ENCODE measurements at places on chromosomes 11 and 22. TPM values are rescaled to one million over a fixed set of nuclear protein-coding genes. Genes with fewer than 3 reads are reported as not detected.

Gene RTCB
- 61.8 TPM for total RNA-seq

Gene CRYBA4
- total RNA-seq: not detected

GRCh38 chr11:126191379-126192073 lies 19.9 kb downstream of the RPUSD4 start:
- H3K27me3 ChIP-seq: no peaks in the 10 kb centered on the region
- H3K4me3 ChIP-seq: no peak overlapping the region
- no peak for DNase-seq

DNA sequence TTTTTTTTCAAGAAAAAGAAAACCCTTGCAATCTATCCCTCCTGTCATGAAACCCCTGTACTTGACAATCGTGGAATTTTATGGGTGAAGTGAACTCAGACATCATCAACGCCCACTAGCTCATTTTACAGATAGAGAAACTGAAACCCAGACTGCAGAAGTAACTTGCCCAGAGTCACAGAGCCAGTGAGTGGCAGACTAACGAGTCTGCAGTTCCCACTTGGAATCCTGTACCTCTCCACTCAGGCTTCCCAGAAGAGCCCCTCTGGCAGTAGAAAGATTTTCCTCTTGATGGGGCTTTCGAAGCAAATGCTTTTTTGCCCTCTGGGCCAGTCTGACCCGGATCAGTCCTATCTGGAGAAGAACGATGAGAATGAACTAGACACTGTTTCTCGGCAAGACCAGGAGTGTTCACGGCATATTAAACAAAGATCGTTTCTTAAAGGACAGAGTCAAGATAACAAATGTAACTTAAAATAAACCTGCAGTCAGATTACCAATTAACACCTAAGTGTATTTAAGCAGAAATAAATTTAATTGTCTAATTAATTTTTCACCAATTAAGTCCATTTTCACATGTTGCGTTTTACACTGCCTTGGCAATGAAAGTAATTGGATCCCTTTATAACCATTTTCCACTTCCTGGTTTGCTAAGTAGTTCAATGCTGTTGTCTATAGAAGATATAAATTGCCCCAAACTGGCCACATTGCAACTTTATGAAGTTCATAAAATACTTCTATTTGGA lies 61.3 kb upstream of the CREB3L1 start:
- H3K4me1 ChIP-seq: no peaks in the 10 kb centered on the region
- H3K27me3 ChIP-seq: no peaks in the 10 kb centered on the region
- no peaks in the 10 kb centered on the region for H3K36me3 ChIP-seq
- peak overlapping the region; percentile 22 for H3K4me3 ChIP-seq
- H3K27ac ChIP-seq: no peak overlapping the region
- DNase-seq: no peak

DNA sequence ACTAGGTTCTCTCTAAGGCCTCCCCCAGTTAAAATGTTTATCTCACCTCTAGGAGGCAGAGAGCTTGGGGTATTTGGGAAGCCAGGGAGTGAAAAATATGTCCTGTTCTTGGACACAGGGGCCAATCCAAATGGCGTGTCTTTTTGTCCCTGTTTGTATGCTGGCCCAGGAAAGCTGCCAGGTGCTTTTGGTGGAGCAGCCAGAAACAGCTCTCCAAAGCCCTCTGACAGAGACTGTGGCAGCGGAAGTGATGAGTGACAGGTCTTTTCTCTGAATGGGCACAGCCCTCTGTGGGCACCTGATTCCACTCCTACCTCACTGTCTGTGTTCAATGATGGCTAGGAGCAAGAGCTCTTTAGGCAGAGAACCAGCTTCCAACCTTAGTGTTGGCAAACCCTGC lies 106.4 kb upstream of the KIRREL3 start:
- no peaks in the 10 kb centered on the region for H3K27me3 ChIP-seq
- H3K27ac ChIP-seq: no peak overlapping the region
- H3K4me3 ChIP-seq: no peak overlapping the region
- DNase-seq: no peak
- no peaks in the 10 kb centered on the region for H3K4me1 ChIP-seq

GRCh38 chr22:38744981-38745380 lies 10.8 kb downstream of the SUN2 start:
- no peaks in the 10 kb centered on the region for H3K36me3 ChIP-seq
- H3K27me3 ChIP-seq: no peaks in the 10 kb centered on the region
- H3K27ac ChIP-seq: no peak overlapping the region
- H3K4me1 ChIP-seq: peaks cover 7% of the 10 kb centered on the region
- no peak overlapping the region for H3K4me3 ChIP-seq
- DNase-seq: peak; percentile 39

- no peak overlapping the region for H3K4me3 ChIP-seq
- H3K27ac ChIP-seq: no peak overlapping the region
- H3K27me3 ChIP-seq: no peaks in the 10 kb centered on the region
- no peak for DNase-seq
- H3K36me3 ChIP-seq: peaks cover 67% of the 10 kb centered on the region
Observed at GRCh38 chr11:117187007-117187406, 8.5 kb downstream of the SIDT2 start.

Gene TNNT3
- total RNA-seq: 2.0 TPM

DNA sequence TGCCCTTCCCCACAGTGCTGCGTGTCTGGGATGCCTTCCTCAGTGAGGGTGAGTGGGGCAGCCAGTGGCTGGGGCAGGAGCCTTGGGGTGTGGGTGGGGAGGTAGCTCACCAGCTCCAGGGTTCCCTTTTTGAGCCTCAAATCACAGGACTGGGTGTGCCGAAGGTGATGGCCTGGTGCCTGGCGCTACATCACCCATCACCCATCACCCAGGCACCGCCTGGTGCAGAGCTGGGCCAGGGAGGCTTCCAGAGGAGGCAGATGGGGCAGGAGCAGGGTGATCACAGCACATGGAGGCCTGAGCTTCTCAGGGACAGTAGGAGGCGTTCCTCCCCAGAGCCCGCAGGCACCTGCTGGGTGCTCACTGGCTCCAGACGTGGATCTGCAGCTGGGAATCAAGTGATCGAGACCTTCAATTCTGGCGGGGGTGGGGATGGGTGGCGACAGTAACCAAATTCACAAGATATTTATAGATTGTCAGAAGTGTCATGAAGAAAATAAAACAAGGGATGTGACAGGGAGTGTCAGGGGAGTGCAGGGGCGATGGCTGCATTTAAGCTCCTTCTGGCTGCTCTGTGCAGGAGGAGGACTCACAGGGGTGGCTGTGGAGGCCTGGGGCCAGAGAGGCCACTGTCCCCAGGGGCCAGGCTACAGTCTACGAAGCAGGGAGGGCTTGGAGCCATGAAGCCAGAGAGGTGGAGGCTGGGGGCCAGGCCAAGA lies 3.2 kb downstream of the TBC1D10C start:
- no peaks in the 10 kb centered on the region for H3K36me3 ChIP-seq
- no peak overlapping the region for H3K4me3 ChIP-seq
- H3K27ac ChIP-seq: peak overlapping the region; percentile 53
- DNase-seq: no peak
- no peaks in the 10 kb centered on the region for H3K27me3 ChIP-seq

DNA sequence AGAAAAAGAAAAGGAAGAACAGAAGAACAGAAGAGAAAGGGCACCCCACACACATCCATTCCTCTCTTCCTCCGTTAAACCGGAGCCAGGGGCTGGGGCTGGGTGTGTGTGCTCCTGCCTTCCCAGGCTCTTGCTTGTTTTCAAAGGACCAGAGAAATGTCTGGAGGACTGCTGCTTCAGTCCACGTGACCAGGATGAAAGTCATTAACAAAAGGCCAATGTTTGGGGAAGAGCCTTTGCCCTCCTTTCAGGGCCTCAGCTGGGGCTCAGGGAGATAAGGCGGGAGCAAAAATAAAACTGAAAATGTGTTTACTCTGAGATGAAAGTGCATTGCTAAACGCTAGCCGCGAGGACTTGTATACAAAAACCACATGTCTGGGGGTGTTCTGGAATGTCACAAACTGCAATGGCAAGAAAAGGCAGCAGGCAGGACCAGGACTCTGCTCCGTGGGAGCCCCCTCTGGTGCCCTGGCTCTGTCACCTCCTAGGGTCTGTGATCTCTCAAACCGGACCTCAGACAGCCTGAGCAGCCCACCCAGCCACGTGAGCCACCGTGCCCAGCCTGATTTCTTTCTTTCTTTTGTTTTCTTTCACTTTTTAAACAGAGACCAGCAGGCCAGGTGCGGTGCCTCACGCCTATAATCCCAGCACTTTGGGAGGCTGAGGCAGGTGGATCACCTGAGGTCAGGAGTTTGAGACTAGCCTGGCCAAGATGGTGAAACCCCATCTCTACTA lies 31.6 kb upstream of the MYH9 start:
- H3K27ac ChIP-seq: peak overlapping the region; percentile 80
- H3K27me3 ChIP-seq: no peaks in the 10 kb centered on the region
- H3K4me1 ChIP-seq: peaks cover 10% of the 10 kb centered on the region
- DNase-seq: peak; percentile 85
- no peaks in the 10 kb centered on the region for H3K36me3 ChIP-seq

DNA sequence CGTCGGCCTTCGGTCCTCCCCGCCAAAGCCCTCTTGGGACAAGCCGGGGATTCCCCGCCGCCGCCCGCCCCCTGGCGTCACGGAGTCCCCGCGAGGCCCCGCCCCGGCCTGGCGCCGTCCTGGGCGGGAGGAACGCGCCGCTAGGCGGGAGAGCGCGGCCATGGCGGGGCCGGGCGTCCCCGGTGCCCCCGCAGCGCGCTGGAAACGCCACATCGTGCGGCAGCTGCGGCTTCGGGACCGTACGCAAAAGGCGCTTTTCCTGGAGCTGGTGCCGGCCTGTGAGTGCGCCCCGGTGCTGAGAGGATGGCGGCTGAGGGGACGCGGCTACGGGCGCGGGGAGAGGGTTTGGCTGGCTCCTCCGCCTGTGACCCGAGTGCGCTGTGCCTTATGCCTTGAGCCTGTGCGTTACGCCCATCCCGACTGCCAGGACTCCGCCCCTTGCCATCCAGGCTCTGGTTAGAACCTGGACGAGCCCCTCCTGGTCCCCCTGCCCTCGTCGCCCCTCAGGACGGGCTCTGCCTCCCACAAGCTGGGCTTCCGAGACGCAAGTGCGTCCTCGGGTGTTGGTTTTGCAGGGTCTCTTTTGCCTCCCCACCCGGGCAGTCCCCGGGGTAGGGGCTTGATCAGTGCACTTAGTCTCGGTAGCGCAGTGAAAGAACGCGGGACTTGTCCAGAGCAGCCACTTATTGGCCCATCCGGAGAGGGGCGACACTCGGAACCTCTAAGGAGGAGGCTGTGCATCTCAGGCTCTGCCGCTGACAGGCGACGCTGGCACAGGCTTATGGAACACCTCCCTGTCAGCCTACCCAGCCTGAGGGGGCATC lies at the start of gene ATG16L2:
Gene ATG16L2, plus strand, starts transcription at position 126 of the 824 bp plus-strand sequence. Its CDS starts 35 bp downstream, at position 161.
- H3K27ac ChIP-seq: peak within 1 kb of the TSS; percentile 86
- H3K27me3 ChIP-seq: no peaks in the 10 kb centered on the region
- H3K36me3 ChIP-seq: peaks cover 30% of the 10 kb centered on the region

Gene OR4S2
- not detected for total RNA-seq

GRCh38 chr11:83002053-83002452 lies 69.6 kb downstream of the RAB30 start:
- DNase-seq: no peak
- H3K4me1 ChIP-seq: peaks cover under 1% of the 10 kb centered on the region
- no peaks in the 10 kb centered on the region for H3K36me3 ChIP-seq
- no peak overlapping the region for H3K4me3 ChIP-seq

DNA sequence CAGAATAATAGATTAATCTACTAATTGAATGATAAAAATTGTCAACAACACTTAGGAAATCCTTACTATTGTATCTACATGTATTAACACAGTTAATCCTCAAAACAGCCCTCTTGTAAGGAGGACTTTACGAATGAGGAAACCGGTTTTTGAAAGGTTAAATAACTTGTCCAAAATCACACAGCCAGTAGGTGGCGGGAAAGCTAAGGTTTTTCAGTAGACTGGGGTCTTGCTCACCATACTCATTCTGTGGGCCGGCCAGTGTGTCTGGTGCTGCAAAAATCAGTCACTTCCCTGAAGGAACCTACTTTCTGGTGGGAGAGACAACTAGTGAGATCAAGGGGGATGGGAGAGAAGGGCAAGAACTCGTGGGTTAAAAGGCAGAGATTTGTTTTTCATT lies 3.8 kb downstream of the DCPS start:
- peak; percentile 43 for DNase-seq
- H3K36me3 ChIP-seq: peaks cover 4% of the 10 kb centered on the region
- no peaks in the 10 kb centered on the region for H3K27me3 ChIP-seq
- no peak overlapping the region for H3K27ac ChIP-seq

DNA sequence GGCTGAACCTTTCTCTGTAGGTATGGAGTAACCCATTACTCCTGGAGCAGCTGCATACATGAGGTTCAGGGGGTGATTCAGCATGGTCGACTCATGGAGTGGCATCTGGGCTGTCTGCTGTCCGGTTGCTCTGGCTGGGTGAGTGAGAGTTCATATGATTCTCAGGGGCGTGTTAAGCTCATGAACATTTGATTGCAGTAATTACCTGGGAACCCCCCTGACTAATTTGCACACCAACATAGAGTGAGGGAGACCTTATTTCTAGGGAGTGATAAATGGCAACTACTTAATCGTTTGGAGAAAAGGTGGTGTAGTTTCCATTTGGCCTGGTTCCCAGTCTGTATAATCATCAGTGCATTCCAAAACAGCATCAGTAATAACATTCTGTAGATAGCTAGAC lies 661.9 kb downstream of the ETS1 start:
- DNase-seq: no peak
- H3K4me1 ChIP-seq: no peaks in the 10 kb centered on the region
- no peaks in the 10 kb centered on the region for H3K27me3 ChIP-seq
- H3K4me3 ChIP-seq: no peak overlapping the region

- H3K36me3 ChIP-seq: no peaks in the 10 kb centered on the region
- no peak overlapping the region for H3K4me3 ChIP-seq
- no peaks in the 10 kb centered on the region for H3K27me3 ChIP-seq
- no peak for DNase-seq
- H3K27ac ChIP-seq: no peak overlapping the region
- peaks cover 10% of the 10 kb centered on the region for H3K4me1 ChIP-seq
Observed at GRCh38 chr11:3001496-3001895, 9.4 kb upstream of the NAP1L4 start.
